ENCODE measurements at places on chromosomes 7 and 10. TPM values are rescaled to one million over a fixed set of nuclear protein-coding genes. Genes with fewer than 3 reads are reported as not detected.

PLCE1 gene
- 5.7 TPM for total RNA-seq

ARHGAP19 gene
- 7.9 TPM for total RNA-seq

BLNK gene
- 4.7 TPM for total RNA-seq

WEE2 gene
- total RNA-seq = not detected

ST8SIA6 gene
- total RNA-seq = 0.35 TPM

HABP2 gene
- not detected for total RNA-seq

GJD4 gene
- not detected for total RNA-seq

C10orf105 gene
- 0.22 TPM for total RNA-seq

CUTC gene
- total RNA-seq = 28.6 TPM

TMEM140 gene
- total RNA-seq = 55.5 TPM

CRHR2 gene
- 0.19 TPM for total RNA-seq

CYP3A4 gene
- total RNA-seq = 0.26 TPM

NME8 gene
- 0.45 TPM for total RNA-seq

MAGI2 gene
- total RNA-seq = 9.7 TPM

RHOBTB1 gene
- 22.6 TPM for total RNA-seq

GLI3 gene
- total RNA-seq = 25.5 TPM
